ENCODE measurements at places on chromosomes 2 and 18.

DNA sequence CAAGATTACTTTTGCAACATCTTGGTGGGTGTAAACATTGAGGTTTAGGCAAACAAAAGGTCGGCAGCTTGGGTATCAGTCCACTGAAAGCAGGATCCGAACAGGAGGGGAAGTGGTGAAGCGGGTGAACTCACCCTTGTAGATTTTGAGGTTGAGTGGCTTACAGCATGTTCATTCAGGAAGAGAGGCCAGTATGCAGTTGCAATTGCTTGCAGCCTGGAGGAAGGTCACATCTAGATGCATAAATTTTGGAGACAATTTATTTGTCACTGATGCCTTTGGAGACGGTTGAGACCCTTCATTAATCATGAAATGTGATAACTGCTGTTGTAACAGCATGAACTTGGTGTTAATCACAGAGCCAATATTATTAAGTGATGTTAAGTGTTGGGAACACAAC lies 131.1 kb downstream of the LTBP1 start:
- no peak for DNase-seq

- DNase-seq, result no peak
Measured at GRCh38 chr2:3741396-3741795, 38.0 kb downstream of the DCDC2C start.

GRCh38 chr2:168700615-168701245 lies 101.7 kb upstream of the NOSTRIN start:
- DNase-seq, result no peak

DNA sequence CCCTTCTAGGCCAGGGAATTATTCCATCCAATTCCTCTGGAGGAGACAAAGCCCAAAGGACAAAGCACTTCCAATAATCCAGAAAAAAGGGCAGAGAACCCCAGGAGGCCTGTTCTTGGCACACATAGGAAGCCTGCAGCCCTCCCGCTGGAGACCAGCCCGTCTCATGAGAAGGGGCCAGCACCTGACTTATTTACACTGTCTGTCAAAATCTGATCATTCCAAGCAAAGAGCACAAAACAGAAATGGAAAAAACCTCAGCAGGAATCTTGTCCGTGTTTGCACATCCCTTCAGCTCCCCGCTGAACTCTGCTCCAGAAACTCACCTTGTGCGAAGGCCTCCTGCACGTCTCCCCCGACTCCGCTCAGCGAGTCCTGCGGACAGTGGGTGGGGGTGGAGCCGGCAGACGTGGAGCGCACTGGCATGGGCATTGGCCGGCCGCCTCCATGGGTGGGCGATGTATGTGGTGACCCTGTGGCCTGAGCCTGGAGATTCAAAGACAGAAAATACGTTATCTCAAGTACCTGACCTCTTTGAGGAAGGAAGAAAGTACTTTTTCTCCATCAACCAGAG lies 46.2 kb upstream of the DNMT3A start:
- no peak for DNase-seq

GRCh38 chr2:191968120-191968519 lies 121.2 kb upstream of the CAVIN2 start:
- no peak for DNase-seq

DNA sequence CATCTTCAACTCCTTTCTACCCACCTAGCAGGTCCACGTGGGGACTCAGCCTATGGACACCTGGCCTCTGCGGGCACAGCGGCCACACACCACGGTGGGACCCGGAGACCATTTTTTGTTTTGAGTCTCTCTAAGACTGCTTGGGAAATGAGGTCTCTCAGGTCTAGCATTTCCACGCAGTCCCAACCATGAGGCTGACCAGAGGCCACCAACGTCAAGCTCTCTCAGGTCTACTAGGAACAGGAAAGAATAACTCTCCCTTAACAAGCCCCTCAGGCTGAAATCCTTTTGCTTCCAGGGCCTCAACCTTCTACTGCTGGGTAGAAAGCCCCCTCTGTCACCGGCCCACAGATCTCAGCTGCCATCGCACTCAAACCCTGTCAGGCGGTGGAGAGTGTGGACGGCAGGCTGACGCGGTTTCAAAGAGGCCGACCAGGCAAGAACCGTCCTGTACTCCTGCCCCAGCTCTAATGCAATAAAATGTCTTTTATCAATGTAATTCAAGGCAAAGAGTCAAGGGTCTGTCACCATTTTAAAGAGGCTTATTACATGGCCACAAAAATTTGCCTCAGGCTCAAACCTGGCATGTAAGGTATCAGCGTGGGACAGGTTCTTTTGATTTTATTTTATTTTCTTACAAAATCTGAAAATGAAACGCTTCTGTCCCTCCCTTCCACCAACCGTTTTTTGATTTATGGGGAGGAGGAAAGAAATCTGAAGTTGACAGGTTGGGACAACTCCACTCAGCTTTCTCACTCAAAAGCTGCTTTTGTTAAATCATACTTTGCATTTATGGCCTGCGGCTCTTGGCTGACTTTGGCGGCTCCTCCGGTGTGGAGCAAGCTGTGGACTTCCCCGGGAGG lies 74.0 kb downstream of the BCL11A start:
- DNase-seq, result no peak

- DNase-seq, result no peak
Measured at GRCh38 chr2:206443735-206444527, 599 bp downstream of the ADAM23 start.

DNA sequence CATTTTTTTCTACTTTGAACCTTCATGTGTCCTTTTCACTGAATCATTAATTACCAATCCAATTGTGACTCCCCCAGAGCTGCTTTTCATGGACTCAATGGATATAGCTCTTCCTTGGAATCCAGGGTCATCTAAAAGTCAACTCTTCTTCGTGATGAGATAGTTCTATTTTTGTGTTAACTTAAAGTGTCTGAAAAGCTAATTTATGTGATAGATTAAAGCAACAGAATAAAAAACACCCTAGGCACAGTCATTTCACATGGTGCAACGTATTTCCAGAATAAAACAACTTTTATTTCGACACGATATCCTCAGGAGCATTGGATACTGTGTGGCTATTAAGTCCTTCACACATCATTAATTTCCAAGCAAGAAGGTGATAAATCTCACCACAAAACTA lies 250.6 kb upstream of the SPHKAP start:
- no peak for DNase-seq

DNA sequence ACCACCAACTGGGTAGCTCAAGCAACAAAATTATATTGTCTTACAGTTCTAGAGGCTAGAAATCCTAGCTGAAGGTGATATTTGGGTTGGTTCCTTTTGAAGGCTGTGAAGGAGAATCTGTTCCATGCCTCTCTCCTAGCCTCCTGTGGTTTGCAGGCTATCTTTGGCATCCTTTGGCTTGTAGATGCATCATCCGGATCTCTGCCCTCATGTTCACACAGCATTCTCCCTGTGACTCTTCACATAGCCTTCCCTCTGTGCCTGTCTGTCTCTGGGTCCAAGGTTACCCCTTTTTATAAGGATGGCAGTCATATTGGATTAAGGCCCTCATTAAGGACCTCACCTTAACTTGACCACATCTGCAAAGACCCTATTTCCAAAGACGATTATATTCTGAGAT lies 78.6 kb upstream of the MAP3K20 start:
- DNase-seq, result no peak

- no peak for DNase-seq
Measured at GRCh38 chr18:10526561-10526949, 728 bp downstream of the NAPG start.

DNA sequence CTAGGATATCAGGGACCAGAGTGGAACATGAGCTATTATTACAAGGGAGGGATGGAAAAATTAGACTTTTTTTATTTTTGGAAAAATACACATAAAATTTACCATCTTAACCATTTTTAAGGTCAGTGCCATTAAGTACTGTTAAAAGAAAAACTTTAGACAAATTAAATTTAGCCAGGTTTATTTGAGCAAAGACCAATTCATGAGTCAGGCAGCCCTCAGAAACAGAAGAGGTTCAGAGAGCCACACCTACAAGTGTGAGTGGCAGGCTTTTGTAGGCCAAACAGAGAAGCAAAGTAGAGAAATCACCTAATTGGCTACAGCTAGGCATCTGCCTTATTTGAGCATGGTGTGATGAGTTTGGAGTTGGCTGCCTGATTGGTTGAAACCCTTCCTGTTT lies 301.3 kb upstream of the RAB12 start:
- DNase-seq, result no peak

DNA sequence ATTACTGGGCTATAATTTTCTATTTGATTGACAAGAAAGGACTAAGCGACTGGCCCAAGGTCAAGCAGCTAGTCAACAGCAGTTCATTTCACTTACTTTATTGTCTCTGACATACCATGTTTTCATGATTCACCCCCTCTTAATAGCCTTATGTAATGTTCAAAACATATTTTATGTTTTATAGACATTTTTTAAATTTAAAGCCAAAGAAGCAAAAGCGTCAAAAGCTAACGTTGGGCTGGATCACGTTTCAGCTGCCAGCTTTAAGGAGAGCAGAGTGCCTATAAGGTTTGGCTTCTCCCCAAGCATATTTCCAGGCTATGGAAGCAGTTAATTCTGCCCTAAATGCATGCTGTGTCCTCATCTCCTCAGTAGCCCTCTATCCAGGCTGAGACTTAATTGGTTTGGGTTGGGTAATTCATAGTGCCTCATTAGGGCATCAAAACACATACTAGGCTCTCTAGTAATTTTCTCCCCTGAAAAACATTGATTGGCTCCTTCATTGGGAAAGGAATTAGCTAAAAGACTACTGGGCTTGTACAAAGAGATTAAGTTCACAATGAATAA lies 94.8 kb upstream of the CREB1 start:
- no peak for DNase-seq

DNA sequence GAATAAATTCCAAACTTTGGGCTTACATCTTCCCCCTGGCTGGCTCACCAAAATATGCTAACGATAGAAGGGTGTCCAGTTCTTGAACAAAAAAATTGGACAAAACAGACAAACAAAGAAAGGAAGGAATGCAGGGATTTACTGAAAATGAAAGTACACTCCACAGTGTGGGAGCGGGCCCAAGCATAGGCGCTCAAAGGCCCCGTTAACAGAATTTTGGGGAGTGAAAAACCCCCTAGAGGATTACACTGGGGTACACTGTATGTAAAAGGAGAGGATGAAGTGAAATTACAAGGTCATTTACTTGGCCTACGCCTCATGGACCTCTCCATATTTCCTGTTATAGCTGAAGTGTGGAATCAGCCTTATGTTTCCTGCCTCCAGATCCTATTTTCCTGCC lies 899.7 kb downstream of the DSC3 start:
- no peak for DNase-seq

- no peak for DNase-seq
Measured at GRCh38 chr2:68800027-68800401, 65.4 kb downstream of the ARHGAP25 start.

DNA sequence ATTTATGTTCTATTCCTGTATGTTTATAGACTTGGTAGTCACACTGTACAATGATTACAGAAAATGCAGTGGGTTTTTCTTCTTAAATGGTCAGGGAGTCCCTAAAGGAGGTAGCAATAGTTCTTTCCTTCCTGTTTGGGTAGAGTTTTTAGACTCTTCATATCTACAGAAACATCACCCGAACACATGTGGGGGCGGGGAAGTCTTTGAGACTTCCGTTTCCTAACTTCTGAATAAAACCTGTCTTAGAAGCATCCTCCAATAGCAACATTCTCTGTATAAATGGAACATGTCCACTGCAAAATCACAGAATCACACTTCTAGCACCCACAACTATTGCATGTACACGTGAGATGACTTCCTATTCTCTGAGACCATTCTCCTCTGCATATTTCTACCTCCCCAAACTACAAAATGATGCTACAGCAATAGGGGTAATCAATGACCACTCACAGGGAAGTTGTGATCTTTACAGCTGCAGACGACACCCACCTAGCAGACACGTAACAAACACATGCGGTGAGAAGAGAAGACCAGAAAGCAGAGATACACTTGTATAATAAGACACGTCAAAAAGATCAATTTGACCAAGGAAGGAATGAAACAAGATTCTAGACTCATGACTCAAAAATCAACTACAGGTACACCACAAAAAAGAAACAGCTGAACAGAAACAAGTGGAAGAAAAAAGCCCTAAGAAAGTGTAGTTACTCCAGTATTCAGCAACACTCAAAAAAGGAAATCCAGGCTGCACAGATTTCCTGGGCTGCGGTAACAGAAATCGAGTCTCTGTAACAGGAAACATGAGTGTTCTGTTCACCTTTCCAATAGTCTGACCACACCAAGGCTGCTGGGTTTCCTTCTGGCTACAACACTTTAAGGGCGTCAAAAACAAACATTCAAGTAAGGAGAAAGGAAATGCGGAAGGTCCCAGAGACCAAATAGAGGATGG lies 120.4 kb downstream of the ZNF516 start:
- no peak for DNase-seq

DNA sequence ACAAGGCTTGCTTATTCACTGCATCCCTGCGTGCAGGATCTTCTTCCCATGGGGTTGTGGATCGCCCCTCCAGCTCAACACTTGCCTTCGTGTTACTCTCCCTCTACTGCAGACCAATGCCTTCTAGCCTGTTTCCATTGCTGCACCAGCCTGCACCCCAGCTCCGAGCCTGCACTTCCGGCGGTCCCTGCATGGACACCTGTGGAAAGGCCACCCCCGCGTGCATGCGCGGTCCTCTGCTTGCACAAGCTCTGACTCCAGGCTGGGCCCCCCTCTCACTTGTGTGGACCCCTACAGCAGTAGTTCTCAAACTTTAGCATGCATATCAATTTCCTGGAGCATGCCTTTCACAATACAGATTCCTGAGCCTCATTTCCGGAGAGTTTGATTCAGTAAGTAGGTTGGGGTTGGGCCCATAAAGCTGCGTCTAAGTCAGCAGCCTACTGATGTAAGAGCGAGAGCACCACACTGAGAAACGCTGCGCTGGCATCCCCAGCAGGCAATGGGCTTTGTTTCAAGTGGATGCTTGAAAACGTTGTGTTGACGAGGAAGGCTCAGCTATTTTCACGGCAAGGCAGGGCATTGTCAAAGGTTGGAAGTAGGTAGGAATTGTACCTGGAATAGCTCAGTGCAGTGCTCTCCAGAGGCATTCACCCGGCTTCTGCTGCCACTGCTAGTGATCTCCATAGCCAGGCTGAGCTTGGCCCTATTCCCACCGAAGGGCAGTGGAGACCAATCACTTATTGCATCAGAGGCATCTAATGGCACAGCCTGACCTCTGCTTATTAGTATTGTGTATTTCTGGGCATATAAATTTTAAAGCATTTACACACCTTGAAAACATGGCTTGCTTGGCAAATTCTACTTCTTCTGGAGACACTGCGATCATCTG lies 32.6 kb downstream of the CREG2 start:
- DNase-seq, result no peak

- no peak for DNase-seq
Measured at GRCh38 chr2:168731616-168732015, 70.8 kb upstream of the NOSTRIN start.

DNA sequence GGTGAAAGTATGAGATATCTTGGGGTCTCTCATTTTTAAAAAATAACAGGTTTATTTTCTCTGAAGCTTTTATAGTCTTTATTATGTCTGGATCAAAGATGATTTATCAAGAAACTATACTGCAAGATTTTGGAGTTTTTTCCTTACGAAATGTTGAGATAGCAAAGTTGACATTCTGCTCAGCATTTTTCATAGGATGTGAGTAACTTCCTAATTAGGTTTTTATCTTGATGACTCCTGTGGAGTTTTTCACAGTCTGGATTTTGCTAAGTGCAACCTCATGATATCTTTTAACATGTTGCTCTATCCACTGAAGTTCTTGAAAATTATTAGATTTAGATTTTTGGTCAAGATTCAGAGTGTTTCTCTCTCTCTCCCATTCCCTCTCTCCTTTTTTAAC lies 17.8 kb downstream of the TCF7L1 start:
- no peak for DNase-seq

GRCh38 chr18:3214855-3215637 lies 4.7 kb downstream of the MYOM1 start:
- no peak for DNase-seq
